ENCODE measurements at places on chromosomes 1 and 21.

DNA sequence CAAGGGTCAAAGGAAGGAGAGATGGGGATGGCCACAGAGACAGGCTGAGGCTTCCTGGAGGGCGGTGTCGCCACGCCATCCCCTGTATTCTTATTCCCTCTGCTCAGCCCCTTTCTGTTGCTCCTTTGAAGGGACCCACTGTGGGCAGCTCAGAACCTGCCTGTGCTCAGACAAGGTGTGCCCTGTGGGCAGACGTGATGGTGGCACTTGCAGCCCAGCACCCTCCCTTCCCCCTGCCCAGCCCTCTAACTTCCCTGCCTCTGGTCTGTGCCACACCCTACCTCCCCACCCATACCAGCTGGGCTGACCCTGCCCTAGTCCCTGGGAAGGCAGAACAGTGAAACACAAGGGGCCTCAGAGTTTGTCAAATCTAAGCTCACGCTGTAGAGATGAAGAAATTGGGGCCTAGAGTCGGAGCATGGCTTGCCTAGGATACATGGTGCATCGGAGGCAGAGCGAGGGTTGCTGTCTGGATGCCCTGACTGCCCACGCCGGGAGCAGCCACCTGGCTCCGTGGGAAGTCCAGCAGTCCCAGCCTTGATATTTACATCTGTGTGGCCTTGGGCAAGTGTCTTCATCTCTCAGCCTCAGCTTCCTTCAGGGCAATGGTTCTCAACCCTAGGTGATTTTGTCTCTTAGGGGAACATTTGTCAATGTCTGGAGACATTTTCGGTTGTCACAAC, 68.6 kb upstream of the RUNX3 start:
- no peak for DNase-seq

DNA sequence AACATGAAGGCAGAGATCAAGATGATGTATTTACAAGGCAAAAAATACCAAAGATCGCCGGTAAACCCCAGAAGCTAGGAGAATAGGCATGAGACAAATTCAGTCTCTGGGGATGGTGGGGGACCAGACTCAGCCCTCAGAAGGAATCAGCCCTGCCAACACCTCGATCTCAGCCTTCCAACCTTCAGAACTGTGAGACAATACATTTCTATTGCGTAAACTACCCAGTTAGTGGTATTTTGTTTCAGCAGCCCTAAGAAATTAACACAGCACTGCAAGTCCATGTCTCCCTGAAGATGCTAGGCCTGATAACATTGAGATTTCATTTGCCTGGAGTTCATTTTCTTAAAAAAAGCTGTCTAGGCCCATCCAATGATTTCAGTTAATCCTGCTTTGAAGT, 622.5 kb downstream of the PTPRC start:
- DNase-seq, result no peak

DNA sequence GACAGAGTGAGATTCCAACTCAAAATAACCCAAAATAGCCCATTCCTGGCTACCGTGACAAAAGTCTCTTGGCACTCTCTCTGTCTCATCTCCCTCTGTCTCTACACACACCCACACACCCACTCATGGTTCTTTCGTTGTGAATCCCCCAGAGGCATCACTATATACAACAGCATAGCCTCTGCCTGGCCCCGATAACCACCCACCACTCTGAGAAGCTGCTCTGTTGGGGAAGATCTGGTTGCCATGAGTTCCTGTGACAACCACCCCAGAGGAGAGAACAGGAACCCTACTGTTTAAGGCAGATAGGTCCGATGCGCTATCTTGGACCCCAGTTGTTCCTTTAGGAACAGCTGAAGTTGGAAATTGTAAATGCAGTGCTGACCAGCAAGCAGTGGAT, 70.4 kb upstream of the LYST start:
- no peak for DNase-seq

- no peak for DNase-seq
Measured at GRCh38 chr1:61247051-61247825, 164.9 kb downstream of the NFIA start.

- DNase-seq, result peak; percentile 10
Measured at GRCh38 chr1:204924013-204924759, 53.5 kb downstream of the NFASC start.

GRCh38 chr1:154351363-154352068, 26.2 kb downstream of the ATP8B2 start:
- no peak for DNase-seq

Measured in fibroblast of skin of back (primary cell).